Esophagus muscularis mucosa (tissue), 4 donors: ENCODE measurements at places on chromosomes 4 and X. TPM values are rescaled to one million over a fixed set of nuclear protein-coding genes. Genes with fewer than 3 reads are reported as not detected.

- H3K27ac ChIP-seq = no peak overlapping the region
- H3K4me1 ChIP-seq = peaks cover 10% of the 10 kb centered on the region
- no peaks in the 10 kb centered on the region for H3K27me3 ChIP-seq
- no peaks in the 10 kb centered on the region for H3K36me3 ChIP-seq
- DNase-seq = no peak
These were observed 24.3 kb upstream of the SRD5A3 start for GRCh38 chr4:55321707-55322264.

DNA sequence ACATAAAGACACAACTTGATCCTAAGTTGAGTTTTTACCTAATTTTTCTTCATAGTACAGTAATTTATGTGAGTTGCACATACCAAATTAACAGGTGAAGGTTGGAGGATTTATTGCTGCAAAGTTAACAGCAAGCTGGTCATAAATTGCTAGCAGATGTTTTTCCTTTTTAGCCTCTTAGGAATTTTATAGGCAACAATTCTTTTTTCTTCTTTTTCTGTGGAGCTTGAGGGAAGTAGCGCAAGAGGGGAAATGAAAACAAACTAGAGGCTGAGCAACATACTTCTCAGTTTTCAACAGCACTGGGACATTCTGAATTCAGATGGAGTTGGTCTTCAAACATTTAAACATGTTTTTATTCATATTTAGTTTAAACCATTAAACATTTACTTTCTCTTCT, 63.7 kb upstream of the TLR2 start:
- H3K4me1 ChIP-seq = no peaks in the 10 kb centered on the region
- H3K27me3 ChIP-seq = no peaks in the 10 kb centered on the region
- H3K36me3 ChIP-seq = peaks cover 48% of the 10 kb centered on the region
- H3K4me3 ChIP-seq = no peak overlapping the region
- no peak for DNase-seq

MAB21L2 gene
- 1.7 TPM for total RNA-seq

- DNase-seq = no peak
- H3K27me3 ChIP-seq = no peaks in the 10 kb centered on the region
- peaks cover 95% of the 10 kb centered on the region for H3K36me3 ChIP-seq
- H3K27ac ChIP-seq = no peak overlapping the region
- no peak overlapping the region for H3K4me3 ChIP-seq
These were observed 18.0 kb downstream of the LYAR start for GRCh38 chr4:4271912-4272311.

- DNase-seq = no peak
- no peaks in the 10 kb centered on the region for H3K36me3 ChIP-seq
- no peak overlapping the region for H3K27ac ChIP-seq
These were observed 1608.7 kb downstream of the STIM2 start for GRCh38 chr4:28469387-28469786.

- no peaks in the 10 kb centered on the region for H3K4me1 ChIP-seq
- H3K36me3 ChIP-seq = no peaks in the 10 kb centered on the region
- no peak overlapping the region for H3K27ac ChIP-seq
- H3K4me3 ChIP-seq = no peak overlapping the region
- H3K27me3 ChIP-seq = no peaks in the 10 kb centered on the region
These were observed 34.7 kb downstream of the RLIM start for GRCh38 chrX:74579597-74580198.

- no peak overlapping the region for H3K4me3 ChIP-seq
- no peaks in the 10 kb centered on the region for H3K4me1 ChIP-seq
- H3K36me3 ChIP-seq = no peaks in the 10 kb centered on the region
These were observed 18.3 kb upstream of the PGRMC2 start for GRCh38 chr4:128305942-128306341.

GRCh38 chrX:25144043-25144940, 128.5 kb upstream of the ARX start:
- H3K27ac ChIP-seq = no peak overlapping the region
- DNase-seq = no peak
- no peak overlapping the region for H3K4me3 ChIP-seq
- no peaks in the 10 kb centered on the region for H3K27me3 ChIP-seq
- H3K36me3 ChIP-seq = no peaks in the 10 kb centered on the region
- H3K4me1 ChIP-seq = no peaks in the 10 kb centered on the region

DNA sequence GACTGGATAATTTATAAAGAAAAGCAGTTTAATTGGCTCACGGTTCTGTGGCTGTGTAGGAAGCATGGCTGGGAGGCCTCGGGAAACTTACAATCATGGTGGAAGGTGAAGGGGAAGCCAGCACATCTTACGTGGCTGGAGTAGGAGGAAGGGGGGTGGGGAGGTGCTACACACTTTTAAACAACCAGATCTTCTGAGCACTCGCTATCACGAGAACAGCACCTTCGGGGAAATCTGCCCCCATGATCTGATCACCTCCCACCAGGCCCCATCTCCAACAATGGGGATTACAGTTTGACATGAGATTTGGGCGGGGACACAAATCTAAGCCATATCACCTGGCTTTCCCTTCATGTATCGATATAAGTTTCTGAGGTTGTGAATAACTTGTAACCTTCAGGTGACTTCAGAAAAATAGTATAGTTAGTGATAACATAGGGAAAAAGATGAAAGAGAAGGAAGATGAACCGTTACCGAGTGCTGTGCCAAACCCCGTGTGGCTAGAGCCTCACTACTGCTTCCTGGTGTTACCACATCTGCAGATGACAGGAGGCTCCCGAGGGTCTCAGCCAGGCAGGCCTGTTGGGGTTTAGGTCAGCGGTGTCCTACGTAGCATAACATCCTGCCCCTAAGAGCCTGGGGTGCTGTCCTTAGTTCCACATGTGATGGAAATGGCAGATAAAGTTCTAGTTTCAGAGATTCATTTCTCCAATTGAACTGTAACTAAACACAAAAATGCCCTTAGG, 103.5 kb downstream of the TNIP2 start:
- H3K27me3 ChIP-seq = no peaks in the 10 kb centered on the region
- DNase-seq = no peak
- H3K36me3 ChIP-seq = peaks cover 56% of the 10 kb centered on the region
- H3K4me3 ChIP-seq = no peak overlapping the region

CABS1 gene
- not detected for total RNA-seq

DNA sequence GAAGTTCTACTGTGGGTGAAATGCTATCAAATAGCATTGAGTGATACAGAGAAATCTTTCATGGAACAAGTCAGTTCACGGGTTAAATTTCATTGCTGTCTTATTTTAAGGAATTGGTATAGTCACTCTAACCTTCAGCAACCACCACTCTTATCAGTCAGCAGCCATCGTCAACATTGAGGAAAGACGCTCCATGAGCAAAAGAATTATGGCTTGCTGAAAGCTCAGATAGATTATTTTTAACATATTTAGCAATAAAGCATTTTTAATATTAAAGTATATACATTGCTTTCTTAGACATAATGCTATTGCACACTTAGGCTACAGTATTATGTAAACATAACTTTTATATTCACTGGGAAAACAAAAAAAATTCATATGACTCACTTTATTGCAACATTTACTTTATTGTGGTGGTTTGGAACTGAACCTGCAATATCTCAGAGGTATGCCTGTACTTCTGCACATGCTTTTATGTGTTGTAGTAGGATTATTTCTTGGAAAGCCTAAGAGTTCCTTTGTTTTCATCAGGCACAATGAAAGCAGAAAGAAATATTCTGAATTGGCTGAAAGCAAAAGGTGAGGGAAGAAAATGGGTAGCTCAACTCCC, 586.7 kb downstream of the GBA3 start:
- H3K4me1 ChIP-seq = no peaks in the 10 kb centered on the region
- no peaks in the 10 kb centered on the region for H3K27me3 ChIP-seq
- no peak overlapping the region for H3K4me3 ChIP-seq
- DNase-seq = no peak
- H3K36me3 ChIP-seq = no peaks in the 10 kb centered on the region

DNA sequence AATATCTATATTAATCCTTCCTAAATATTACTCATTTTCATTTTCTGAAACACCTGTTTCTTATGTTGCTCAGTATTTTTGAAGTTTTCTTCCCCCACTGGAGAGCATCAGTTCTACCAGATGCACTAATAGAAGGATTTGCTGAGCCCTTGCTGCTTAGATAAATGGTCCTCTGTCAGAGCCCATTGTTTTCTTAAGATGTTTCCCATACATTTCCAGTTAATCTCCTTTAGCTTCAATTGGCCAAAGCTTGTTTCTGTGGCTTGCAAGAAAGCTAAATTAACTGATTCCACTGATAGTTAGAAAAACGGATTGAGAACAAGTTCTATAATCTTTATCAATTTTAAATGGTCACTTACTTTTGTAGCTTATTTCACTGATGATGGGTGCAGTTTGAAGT, 1425.5 kb downstream of the PCDH18 start:
- H3K36me3 ChIP-seq = no peaks in the 10 kb centered on the region
- no peaks in the 10 kb centered on the region for H3K27me3 ChIP-seq
- no peak overlapping the region for H3K27ac ChIP-seq
- no peaks in the 10 kb centered on the region for H3K4me1 ChIP-seq
- H3K4me3 ChIP-seq = no peak overlapping the region
- DNase-seq = no peak

P2RY4 gene
- total RNA-seq = 0.23 TPM

- H3K4me1 ChIP-seq = no peaks in the 10 kb centered on the region
- no peaks in the 10 kb centered on the region for H3K27me3 ChIP-seq
- no peaks in the 10 kb centered on the region for H3K36me3 ChIP-seq
- no peak overlapping the region for H3K4me3 ChIP-seq
These were observed 411.3 kb downstream of the FAT4 start for GRCh38 chr4:125725957-125726525.

- H3K27me3 ChIP-seq = no peaks in the 10 kb centered on the region
- H3K4me1 ChIP-seq = no peaks in the 10 kb centered on the region
- no peaks in the 10 kb centered on the region for H3K36me3 ChIP-seq
These were observed 612.6 kb downstream of the STPG2 start for GRCh38 chr4:97530676-97531075.

- no peak for DNase-seq
- H3K27me3 ChIP-seq = no peaks in the 10 kb centered on the region
- no peak overlapping the region for H3K27ac ChIP-seq
- no peak overlapping the region for H3K4me3 ChIP-seq
These were observed 14.1 kb downstream of the ENPEP start for GRCh38 chr4:110489901-110490508.

DNA sequence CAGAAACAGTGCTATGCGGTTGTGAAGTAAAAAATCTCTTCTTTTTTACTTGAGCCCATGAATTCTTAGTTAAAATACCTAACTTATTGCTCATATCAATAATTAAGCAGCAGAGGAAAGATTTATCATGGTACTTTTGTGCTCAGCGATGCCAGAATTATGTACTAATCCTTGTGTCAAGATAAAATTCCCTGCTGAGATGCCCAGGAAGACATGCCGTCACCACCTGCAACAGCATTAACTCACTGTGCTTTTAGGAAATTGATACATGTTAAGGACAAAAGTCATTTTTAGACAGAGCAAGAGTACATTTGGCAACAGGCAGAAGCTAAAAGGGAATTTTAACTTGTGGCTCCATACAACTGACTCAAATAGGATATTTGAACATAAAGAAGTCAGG, 138.9 kb downstream of the NPNT start:
- peaks cover 9% of the 10 kb centered on the region for H3K4me1 ChIP-seq
- H3K36me3 ChIP-seq = no peaks in the 10 kb centered on the region
- no peaks in the 10 kb centered on the region for H3K27me3 ChIP-seq
- no peak overlapping the region for H3K27ac ChIP-seq
- DNase-seq = no peak

GRCh38 chrX:133838761-133839676, 146.4 kb downstream of the GPC3 start:
- H3K27ac ChIP-seq = no peak overlapping the region
- DNase-seq = no peak
- H3K4me3 ChIP-seq = no peak overlapping the region
- H3K36me3 ChIP-seq = no peaks in the 10 kb centered on the region

GRCh38 chr4:182310962-182311361, 67.8 kb downstream of the TENM3 start:
- H3K27me3 ChIP-seq = no peaks in the 10 kb centered on the region
- DNase-seq = no peak
- peaks cover 5% of the 10 kb centered on the region for H3K4me1 ChIP-seq
- no peak overlapping the region for H3K4me3 ChIP-seq
- H3K36me3 ChIP-seq = no peaks in the 10 kb centered on the region
- no peak overlapping the region for H3K27ac ChIP-seq

GRCh38 chrX:23902419-23902818, 5.3 kb downstream of the APOO start:
- no peaks in the 10 kb centered on the region for H3K36me3 ChIP-seq
- DNase-seq = no peak
- peak overlapping the region; percentile 22 for H3K4me3 ChIP-seq
- H3K27me3 ChIP-seq = no peaks in the 10 kb centered on the region
- H3K4me1 ChIP-seq = peaks cover 30% of the 10 kb centered on the region
- peak overlapping the region; percentile 76 for H3K27ac ChIP-seq

NEUROG2 gene
- not detected for total RNA-seq

DNA sequence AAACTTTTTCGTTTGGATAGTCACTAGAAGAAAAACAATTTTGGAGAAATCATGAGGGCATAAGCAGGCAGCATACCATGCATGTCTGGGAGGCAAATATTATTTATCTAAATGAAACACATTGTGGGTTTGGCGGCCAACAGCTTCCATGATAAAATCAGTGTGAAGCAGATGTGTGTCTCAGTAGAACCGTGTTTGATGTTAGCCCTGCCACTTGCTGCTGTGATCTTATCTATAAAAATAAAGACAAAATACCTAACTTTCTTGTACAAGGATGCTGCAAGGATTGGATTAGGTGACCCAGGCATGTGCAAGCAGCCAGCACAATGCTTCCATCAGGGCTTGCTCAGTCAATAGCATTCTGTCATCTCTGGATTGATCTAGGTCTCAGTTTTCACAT, 341.4 kb downstream of the PACRGL start:
- no peak overlapping the region for H3K4me3 ChIP-seq
- H3K27ac ChIP-seq = no peak overlapping the region
- no peaks in the 10 kb centered on the region for H3K36me3 ChIP-seq
- no peak for DNase-seq
- H3K4me1 ChIP-seq = no peaks in the 10 kb centered on the region

GRCh38 chr4:126604268-126604867, 1028.4 kb upstream of the INTU start:
- no peaks in the 10 kb centered on the region for H3K27me3 ChIP-seq
- no peak overlapping the region for H3K4me3 ChIP-seq

GRCh38 chr4:155757745-155758265, 1.0 kb upstream of the GUCY1B1 start:
- H3K27me3 ChIP-seq = no peaks in the 10 kb centered on the region
- no peak overlapping the region for H3K4me3 ChIP-seq
- no peaks in the 10 kb centered on the region for H3K36me3 ChIP-seq

DNA sequence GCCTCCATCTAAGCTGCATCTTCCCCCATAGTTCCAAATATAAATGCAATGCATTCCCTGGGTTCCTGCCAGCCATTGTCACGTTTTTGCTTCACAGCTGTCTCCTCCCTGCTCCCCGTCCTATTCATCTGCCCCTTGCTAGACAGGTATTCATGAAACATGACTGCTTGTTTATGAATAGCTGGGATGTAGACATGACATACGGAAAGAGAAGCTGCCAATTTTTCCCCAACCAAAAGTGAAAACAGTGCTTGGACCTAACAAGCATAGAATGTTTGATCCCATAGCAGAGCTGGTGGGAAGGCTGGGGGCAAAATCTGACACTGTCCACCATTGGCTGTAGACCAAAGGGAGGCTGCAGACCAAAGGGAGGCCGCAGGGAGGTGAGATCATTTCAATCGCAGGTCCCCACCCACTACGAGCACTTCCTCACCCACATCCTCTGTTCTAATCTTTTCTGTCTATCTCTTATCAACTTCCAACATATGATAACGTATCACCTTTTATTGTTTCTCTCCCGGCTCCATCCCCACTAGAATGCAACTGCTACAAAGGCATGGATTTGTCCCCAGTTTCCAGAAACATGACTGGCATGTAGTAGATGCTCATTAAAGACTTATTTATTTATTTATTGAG, 8.5 kb upstream of the GYG2 start:
- H3K27ac ChIP-seq = no peak overlapping the region
- H3K27me3 ChIP-seq = no peaks in the 10 kb centered on the region
- no peak overlapping the region for H3K4me3 ChIP-seq
- H3K36me3 ChIP-seq = no peaks in the 10 kb centered on the region
- no peaks in the 10 kb centered on the region for H3K4me1 ChIP-seq

MBNL3 gene
- 3.2 TPM for total RNA-seq
